ENCODE measurements at places on chromosomes 11 and 22.

DNA sequence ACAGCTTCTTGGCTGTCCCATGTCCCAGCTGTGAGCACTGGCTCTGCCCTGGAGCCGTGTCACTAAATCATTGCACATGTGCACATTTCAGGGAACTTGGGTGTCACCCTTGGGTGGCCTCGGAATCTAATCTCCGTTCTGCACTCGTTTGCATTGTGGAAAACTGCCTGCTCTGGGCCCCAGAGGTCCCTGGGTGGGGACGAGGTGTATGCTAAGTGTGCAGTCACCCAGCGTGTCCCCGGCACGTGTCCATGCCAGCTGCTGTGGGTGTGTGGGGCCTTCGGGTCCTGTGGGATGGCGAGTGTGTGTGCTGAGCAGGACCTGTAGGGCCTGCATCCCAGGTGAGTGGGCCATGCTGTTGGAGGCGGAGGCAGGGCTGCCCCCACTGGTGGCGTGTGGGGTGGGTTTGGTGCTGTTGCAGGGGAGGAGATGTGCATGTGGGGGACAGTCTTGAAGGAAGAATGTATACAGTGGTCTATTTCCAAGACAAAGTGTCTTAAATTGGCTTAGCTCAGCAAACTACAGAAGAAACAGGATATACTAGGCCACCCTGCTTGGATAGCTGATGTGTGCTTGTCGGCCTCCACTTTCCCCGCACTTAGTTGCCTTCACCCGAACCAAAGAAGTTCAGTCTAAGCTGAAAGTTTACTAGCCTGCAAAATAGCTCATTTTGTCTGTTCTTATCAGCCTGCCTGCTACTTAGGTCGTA lies 14.6 kb downstream of the TANGO2 start:
- DNase-seq = no peak

- DNase-seq = peak; percentile 79
These were observed 2.9 kb downstream of the KLHL35 start for GRCh38 chr11:75429902-75430713.

DNA sequence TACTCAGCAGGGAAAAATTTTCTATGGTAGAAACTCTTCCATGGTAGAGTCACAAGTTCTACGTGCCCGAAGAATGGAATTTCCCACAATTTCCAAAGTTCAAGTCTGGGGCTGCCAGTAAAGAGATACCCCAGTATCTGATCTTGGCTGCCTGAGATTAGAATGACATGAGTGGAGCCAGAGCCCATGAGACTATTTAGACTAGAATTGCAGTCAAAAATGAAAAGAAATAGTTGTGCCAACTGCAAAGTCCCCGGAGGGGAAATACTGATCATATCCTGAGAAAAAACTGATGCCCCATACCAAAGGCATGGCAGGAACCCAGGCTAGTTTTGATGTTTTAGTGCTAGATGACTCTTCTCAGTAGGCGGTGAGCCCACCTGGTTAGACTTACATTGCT lies 11.2 kb downstream of the MAJIN start:
- no peak for DNase-seq

DNA sequence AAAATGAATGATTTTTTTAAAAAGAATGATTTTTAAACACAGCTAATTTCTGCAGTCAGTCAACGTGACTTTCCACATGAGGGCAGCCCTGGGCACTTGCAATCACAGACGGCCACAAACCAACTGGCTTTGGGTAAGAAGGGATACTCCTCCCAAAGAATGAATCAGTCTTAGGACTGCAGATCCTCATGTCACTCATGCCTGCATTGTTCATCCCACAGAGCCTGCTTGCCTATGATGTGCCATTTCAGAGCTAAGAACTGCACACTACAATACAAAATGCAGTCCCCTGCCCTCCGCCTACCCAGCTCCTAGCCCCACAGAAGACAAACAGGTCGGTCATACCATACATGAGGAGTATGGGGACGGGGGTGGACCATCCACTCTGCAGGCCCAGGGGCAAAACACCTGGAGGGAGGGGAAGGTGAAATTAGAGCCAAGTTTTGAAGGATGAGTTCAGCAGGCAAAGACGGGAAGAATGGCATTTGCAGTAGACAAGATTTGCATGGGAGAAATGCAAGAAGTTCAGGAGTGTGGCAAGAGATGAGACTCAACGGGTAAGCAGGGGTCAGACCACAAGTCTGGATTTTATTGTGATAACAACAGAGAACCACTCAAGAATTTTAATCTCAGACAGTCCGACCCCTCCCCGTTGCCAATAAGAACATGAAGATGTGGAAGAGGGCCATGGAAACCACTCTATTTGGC lies 24.7 kb downstream of the PACSIN2 start:
- DNase-seq = no peak

GRCh38 chr22:26033071-26033470 lies 136.2 kb upstream of the SEZ6L start:
- DNase-seq = no peak

- DNase-seq = peak; percentile 20
These were observed 18.1 kb upstream of the CSTF3 start for GRCh38 chr11:33179348-33179803.

- no peak for DNase-seq
These were observed 184.3 kb downstream of the C11orf87 start for GRCh38 chr11:109606256-109606655.

DNA sequence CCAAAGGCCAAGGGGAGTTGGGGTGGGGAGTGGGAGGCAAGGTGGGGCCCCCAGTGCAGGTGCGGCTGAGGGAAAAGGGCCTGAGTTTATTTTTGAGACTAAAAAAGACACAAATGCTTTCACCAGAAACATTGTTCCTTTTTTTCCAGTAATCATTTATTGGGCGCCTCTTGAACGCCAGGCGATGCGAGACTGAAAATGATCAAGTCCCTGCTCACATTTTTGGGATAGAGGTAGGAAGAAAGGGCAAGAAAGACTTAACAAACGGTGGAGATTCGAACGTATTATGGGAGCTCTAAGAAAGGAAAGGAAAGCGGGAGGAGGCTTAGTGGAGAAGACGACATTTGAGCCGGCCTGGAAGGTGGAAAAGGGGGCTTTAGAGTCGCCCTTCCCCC lies 796 bp upstream of the SF3B2 start:
- DNase-seq = no peak
